ENCODE measurements at places on chromosomes 2 and 18. TPM values are rescaled to one million over a fixed set of nuclear protein-coding genes. Genes with fewer than 3 reads are reported as not detected.

- no peak for DNase-seq
Observed at GRCh38 chr2:120834206-120834605, 98.5 kb downstream of the GLI2 start.

Gene TANK
- 92.0 TPM for total RNA-seq

- no peak for DNase-seq
Observed at GRCh38 chr2:221343524-221343923, 228.6 kb downstream of the EPHA4 start.

Gene STPG4
- total RNA-seq: not detected

DNA sequence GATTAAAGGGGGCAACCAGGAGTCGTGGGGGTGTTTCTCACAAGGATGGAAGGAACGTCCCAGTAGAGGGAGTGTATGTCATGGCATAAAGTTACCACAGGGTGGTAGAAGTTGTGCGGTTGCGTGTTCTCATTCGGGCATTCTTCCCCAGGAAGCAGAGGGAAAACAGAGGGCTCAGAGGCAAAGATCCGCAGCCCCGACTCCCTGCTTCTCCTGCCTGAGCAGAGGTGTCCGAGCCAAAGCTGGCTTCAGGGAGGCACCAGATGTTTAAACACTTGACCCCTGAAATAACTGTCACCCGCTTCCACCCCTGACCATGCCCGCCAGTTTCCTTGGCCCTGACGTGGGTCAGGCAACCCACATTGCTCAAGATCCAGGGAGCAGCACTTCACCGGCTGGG, 83.7 kb downstream of the EN1 start:
- DNase-seq: peak; percentile 15

DNA sequence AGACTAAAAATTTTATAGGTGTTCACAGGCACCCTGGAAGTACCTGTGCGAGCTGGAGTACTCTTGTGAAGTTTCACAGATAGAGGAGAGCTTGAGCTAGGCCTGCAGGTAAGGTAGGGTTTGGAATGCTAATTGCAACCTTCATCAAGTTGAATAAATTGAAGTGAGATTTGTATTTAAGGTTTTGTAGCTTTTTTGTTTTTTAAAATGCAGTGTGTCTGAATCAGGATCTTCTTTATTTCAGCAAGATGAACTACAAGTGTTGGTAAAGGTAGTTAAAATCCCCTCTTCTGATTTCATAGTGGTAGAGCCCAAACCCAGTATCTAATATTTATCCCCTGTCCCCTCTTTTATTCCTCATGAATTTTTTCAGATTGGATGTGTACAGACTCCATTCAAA, 45.5 kb downstream of the MGAT5 start:
- no peak for DNase-seq
